CD4-positive, alpha-beta T cell treated with Interleukin-6 for 4 hours (primary cell): ENCODE measurements at places on chromosomes 5 and 9.

DNA sequence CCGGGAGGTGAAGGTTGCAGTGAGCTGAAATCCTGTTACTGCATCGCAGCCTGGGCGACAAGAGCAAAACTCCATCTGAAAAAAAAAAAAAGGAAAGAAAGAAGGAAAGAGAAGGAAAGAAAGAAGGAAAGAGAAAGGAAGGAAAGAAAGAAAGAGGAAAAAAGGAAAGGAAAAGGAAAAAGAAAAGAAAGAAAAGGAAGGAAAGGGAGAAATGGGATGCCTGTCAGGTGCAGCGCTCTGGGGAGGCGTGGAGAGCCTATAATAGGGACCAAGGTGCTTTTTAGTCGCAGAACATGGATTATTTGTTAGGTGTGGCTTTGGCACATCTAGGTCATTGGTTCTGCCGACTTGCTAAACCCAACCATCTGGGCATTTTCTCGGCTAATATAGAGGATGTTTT is 17.9 kb downstream of the EXOSC2 start:
- DNase-seq, result no peak

GRCh38 chr9:126490214-126490631 is 123.5 kb upstream of the LMX1B start:
- peak; percentile 25 for DNase-seq

DNA sequence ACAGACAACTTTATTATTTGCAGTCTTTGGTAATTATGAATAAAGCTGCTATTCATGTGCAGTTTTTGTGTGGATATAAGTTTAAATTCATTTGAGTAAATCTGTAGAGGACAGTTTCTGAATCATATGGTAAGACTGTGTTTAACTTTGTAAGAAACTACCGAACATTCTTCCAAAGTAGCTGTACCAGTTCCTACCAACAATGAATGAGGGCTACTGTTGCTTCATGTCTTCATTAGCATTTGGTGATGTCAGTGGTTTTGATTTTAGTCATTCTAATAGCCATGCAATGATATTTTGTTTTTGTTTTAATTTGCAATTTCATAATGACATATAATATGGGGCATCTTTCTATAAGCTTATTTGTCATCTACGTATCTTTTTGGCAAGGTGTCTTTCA is 501.3 kb upstream of the RORB start:
- no peak for DNase-seq

DNA sequence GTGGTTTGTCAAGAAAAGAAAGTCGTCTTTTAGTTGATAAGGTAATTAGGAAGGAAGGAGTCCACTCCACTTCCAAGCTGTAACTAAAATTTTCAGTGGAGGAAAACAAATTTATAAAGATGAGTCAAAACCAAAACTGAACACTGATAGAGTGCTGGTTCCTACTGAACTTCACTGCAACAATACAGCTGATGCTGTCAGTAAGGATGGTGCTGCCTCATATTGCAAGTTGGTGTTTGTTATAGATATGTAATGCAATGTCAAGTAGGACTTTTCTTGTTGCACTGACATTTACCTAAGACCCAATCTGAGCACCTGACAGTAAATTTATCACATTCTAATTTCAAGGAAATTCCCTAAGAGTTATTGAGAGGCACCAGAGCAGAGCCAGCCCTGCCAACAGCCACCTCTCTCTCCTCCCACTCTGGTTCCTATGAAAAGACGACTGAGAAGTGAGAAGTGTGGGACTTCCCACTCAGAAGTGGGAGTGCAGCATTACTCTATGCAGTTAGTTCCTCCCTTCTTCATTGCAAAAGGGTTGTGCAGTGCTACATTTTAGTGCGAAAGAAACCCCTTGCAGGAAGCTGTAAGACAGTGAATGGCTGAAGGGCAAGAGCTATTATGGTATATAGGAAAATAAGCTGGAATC is 350.8 kb downstream of the NFIB start:
- DNase-seq, result no peak

- DNase-seq, result no peak
Observed at GRCh38 chr9:2502760-2503159, 118.8 kb upstream of the VLDLR start.

DNA sequence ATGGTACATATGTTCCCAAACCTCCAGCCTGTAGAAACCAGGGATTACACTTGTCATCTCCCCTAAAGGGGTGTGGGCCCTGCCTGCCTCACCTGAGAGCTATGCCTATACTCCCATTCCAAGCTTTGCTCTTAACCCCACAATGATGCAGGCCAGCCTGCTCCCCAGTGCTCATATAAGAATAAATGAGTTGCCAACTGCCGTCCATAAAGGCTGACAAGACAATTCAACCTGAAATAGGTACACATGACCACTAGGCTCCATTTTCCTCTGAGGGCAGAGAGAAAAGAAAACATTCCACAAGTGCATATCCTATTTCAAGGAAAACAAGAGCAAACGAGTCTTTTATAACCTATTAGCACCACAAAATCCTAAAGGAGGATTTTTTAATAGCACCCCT is 28.4 kb downstream of the SKP1 start:
- DNase-seq, result peak; percentile 34

DNA sequence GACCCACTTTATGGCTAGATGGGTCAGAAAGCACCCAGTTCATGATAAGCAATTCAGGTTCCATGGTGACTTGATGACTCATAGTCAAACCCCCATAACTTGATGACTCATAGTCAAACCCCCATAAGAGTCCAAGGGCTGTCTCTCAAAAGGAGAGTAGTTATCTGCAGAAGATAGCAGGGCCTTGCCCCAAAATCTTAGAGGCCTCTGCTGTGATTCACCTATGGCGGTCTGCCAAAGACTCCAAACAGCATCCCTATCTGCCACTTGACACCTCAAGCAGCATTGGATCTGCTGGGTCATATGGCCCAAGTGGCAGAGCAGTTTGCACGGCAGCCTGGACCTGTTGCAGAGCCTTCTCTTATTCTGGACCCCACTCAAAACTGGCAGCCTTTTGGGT is 395.2 kb upstream of the KIF2A start:
- no peak for DNase-seq

GRCh38 chr9:128587453-128587852 is 35.1 kb downstream of the SPTAN1 start:
- peak; percentile 62 for DNase-seq

DNA sequence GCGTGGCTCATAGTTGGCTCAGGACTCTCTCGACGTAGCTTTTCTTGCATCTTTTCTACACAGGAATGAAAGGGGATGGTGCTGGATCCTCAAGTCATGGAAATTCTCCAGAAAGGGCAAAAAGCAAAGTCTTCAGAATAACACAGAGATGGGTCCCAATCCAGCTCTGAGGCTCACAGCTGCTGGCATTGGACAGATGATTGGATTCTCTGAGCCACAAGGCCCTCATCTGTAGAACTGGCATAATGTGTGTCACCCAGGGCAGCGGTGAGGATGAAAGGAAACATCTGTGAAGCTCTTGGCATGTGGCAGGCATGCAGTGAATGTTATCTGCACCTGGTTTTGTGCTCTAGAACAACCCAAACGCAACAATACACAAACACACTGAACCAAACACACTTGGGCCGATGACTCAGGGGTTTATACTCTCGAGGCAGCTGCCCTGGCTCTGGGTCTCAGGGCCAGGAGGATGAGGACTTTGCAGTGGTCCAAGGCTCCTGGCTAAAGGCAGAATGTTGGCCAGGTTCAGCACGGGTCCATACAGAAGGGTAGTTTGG is 64.0 kb upstream of the UBTD2 start:
- DNase-seq, result no peak

DNA sequence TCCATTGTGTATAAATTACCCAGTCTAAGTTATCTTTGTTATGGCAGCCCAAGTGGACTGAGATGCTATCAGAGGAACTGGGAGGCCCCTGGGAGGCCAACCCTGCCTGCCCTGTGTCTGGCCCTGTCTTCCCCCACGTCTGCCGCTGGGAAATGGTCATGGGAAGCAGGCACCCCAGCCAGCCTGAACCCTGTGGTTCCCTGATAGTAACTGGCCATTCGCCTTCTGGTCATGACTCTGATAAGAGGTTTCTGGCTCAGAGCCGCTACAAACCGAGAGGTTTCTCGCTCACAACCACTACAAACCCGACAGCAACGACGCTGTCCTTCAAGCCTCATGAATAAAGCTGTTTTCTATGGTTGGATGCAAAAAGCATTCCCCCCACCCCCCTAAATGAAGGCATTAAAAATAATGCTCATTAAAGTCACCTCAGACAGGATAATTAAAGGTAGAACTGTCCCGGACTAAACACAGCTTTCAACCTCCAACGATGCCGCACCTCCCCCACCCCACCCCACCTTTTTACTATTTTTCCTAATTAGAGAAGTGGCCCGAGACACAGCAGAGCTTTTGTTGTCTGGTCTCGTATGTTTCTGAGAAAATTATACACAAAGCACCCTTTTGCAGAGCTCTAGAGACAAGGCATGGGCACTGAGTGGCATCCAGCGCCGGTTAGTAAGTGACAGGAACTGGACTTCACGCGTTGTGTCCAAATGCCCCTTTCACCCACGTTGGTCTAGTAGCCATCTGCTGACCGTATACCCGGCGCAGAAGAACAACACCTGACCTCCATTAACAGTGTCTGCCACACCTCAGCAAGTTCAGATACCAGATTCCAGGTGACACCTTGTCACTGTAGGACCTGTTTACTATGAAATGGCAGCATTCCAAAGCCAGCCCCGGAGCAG is 140.8 kb downstream of the COL23A1 start:
- DNase-seq, result no peak

- no peak for DNase-seq
Observed at GRCh38 chr9:93205045-93205768, 21.3 kb downstream of the WNK2 start.

GRCh38 chr5:179275941-179276837 is 69.1 kb downstream of the ADAMTS2 start:
- DNase-seq, result no peak

DNA sequence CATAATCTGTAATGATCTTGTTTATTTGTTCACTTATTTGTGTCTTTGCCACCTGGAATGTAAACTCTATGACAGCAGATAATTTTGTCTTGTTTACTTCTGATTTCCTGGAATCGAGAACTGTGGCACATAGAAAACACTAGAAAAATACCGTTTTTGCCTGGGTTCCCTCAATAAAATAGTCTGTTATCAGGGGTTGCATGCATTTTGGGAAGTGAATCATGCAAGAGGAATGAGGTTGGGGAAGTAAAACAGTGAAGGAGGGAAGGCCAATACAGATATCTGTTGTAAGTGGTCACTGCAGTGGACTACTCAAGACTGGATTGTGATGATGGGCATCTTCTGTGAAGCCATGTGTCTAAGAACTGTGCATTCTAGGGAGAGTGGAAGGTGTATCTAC is 45.2 kb upstream of the IL6ST start:
- no peak for DNase-seq

GRCh38 chr5:175856408-175857100 is 14.8 kb upstream of the CPLX2 start:
- no peak for DNase-seq

- DNase-seq, result no peak
Observed at GRCh38 chr5:88686726-88687125, 196.3 kb downstream of the MEF2C start.

GRCh38 chr5:89878140-89879132 is 531.1 kb downstream of the CETN3 start:
- no peak for DNase-seq

GRCh38 chr9:100700689-100701318 is 122.9 kb downstream of the CAVIN4 start:
- DNase-seq, result no peak

DNA sequence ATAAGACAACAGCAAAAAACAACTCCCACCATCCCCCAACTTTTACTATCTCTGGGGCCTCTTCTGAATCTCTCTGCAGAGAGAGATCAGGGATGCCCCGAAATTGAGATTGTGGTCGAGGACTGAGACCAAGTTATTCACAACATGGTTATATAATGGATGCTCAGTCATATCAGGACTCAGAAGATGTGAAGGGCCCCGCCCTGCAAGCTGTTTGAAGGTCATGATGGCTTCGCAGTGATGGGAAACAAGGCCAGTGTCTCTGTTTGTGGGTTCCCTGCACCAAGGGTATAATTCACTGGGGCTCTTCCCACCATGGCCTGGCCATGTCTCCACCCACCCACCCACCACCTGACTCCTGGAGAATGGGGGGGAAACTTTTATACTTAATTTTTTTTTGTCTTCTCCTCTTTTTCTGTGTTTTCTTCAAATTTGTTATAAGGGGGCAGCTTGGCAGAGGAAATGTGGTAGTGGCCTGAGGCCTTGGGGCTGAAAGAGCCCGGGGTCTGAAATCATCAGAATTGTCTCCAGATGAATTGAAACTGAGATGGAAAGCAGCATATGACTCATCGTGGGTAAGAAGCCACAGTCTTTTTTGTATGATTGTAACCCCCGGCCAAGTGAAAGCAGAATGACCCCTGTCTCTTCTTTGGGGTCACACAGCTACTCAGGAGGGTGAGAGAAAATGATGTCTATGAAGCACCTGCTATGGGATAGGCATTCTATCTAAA is 15.0 kb upstream of the TEX48 start:
- peak; percentile 46 for DNase-seq

DNA sequence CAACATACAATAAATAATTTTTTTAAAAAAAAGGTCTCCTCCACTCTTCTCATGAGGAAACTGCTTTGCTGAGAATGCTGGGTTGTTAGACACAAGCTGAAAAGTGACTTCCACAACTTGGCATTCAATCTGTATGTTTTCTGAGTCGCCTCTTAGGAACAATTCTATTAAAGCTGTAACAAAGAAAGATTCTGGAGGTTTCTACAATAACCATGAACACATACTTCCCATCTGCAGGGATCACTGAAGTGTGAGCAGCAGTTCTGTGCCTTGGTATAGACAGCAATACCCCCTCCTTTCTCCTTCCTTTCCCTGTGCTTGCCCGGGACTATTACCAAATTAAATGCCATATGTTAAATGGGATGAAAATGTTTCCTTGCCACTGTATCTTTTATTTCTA is 1.5 kb downstream of the DIRAS2 start:
- no peak for DNase-seq
